ENCODE measurements at places on chromosomes 7 and 10.

DNA sequence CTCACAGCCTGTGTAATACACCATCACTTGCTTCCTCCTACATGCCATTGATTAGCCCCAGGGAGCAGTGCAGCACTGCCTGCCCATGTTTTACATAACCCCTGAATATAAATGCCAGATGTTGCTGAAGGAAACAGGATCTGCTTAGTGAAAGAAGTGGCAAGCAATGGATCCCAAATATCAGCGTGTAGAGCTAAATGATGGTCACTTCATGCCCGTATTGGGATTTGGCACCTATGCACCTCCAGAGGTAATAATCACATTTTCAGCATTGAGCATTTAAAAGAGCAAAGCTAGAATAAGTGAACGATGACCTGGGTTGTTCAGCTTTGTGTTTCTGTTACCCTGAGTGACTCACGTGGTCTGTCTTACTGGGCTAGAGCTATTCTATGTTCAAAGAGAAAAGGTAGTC, at the start of gene AKR1C4:
AKR1C4 (plus strand) TSS at position 136 of the 412 bp plus-strand sequence; CDS start at position 167, 31 bp downstream.
- no peak for DNase-seq

GRCh38 chr7:101912716-101913110, 95.3 kb downstream of the CUX1 start:
- DNase-seq: no peak

GRCh38 chr10:89206402-89207180, 526 bp downstream of the CH25H start:
- peak; percentile 59 for DNase-seq

- DNase-seq: no peak
These were observed 65.9 kb upstream of the SYPL1 start for GRCh38 chr7:106177738-106178592.

DNA sequence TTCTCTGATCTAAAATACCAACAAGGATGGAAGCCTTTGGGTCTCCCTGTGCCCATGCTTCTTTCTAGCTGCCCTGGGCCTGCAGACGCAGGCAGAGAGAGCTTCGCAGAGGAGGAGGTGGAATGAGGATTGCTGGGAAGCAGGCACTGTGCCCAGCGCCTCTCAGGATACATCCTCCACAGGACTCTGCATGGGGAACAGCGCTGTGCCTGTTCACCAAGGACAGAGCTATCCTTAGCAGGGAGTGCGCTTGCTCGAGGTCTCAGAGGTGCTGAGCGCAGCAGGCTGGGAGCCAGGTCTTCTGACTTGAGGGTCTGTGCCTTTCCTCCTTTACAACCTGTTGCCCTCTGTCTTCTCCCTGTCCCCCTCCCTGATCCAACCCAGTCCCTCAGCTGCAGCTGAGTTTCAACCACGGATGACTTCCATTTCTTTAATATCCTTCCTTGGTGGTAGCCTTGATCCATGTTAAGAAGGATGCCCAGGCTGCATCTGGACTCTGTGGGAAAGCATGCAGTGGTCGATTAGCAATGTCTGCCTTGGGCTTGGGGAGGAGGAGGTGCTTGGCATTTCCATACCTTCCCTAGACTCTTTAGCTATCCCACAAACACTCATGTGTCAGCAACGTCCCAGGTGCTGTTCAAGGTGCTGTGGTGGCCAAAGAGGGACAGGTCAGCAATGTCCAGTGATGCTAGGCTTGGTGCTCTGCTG, 219.6 kb upstream of the GPR26 start:
- no peak for DNase-seq

DNA sequence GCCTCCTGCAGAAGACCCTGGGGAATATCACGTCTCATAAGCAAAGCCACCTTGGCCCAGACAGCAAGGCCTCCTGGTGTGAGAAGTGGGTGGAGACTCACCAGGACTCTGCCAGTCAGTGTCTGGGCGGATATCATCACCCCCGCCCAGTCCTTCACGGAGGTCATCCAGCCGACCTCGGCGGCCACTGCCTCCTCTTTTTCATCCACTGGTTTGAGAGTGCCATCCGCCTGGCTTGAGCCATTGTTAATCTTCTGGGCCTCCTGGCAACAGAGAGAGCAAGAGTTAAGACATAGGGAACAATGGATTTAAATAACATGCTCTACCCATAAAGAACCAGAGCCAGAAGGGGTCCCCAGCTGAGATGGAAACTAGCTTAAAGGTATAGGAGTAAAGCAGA, 233.8 kb downstream of the KCNMA1 start:
- DNase-seq: no peak

- no peak for DNase-seq
These were observed 29.9 kb downstream of the POLL start for GRCh38 chr10:101558204-101558603.

DNA sequence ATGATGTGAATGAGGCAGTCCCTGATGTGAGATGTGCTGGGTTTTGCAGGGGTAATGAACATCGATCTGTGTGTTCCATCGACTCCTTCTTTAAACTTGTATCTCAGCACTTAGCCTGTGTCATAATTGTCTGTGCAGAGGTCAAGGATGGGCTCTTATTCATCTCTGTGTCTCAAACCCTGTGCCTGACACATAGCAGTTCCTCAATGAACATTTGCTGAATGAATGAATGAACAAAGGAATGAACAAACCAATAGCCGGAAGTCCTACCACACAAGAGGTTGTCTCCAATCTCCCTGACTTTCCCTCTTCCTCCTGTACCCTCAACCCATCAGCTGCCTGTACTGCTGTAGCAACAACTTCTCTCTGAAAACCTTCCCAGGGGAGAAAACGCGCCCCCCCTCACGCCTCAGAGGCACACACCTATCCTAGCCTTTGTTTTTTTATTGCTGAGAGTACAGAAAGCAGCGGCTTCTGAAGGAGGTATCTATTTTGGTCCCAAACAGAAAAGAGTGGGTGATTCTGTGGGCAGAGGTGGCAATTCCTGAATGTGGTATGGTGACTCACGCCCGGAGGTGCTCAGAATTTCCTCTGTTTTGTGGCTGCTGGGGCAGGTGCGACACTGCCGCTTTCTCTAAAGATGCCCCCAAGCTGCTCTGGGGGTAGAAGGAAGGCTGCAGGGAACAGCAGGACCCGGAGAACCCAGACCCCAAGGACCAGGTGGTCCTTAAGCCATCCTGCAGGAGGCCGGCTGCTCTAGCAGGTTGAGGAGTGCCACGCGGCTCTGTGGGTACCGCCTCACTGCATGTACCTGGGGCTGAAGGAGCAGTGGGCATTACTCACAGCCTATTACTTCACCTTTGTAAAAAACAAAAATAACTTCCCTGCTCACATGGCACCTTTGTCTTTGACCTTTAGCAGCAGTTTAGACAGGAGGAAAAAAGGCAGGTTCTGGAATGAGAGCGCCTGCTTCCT, 9.6 kb downstream of the IL2RA start:
- DNase-seq: no peak

DNA sequence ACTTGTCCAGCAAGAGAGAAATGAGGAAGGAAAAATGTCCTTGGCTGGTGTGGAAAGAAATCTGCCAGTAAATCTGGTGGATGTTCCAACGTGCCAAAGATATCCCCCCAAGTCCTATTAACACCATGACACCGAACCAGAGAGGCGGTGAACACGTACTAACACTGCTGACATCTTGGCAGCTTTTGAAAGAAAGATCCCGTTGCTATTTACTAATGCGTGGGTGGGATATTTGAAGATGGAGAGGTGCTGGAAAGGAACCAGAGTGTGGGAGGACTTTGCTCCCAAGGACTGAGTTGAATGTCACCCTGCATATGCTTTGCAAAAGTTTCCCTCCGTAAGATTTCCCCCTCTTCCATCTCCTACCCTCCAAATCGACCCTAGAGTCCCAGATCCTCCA, 7.9 kb downstream of the CCDC3 start:
- no peak for DNase-seq

- DNase-seq: no peak
These were observed 95.9 kb upstream of the AUTS2 start for GRCh38 chr7:69502358-69502757.

DNA sequence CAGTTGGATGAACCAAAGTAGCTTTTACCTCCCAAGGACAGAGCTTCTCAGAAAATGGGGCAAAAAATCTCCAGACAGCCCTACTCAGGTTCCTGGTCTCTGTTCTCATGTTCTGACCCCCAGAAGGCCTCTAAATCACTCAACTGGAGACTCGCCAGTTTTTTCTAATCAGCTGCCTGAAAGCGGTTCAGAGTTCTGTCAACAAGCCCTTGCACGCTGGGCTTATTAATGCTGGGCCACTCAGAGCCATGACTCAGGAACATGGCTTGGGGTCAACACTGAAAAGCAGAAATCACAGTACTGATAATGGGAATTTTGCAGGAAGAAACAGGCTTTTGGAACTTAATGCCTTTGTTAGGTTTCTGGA, 15.3 kb downstream of the ECHDC3 start:
- DNase-seq: peak; percentile 95

DNA sequence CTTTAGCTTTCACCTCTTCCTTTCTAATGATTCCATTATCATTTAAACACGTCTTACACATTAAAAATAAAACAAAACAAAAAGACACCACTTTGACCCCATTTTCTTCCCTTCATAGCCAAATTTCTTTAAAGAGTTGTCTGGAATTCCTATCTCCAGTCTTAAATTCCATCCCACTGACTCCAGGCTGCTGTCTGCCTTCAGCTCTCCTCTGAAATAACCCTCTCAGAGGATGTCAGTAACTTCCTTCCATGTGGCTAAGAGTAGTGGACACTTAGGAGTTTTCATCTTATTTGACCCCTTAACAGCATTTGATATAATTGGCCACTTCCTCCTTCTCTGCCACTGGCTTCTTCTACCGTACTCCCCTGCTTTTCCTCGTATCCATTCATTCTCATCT, 69.6 kb upstream of the MKX start:
- DNase-seq: no peak

- peak; percentile 83 for DNase-seq
These were observed 21.8 kb downstream of the ARHGAP19 start for GRCh38 chr10:97270523-97271154.

DNA sequence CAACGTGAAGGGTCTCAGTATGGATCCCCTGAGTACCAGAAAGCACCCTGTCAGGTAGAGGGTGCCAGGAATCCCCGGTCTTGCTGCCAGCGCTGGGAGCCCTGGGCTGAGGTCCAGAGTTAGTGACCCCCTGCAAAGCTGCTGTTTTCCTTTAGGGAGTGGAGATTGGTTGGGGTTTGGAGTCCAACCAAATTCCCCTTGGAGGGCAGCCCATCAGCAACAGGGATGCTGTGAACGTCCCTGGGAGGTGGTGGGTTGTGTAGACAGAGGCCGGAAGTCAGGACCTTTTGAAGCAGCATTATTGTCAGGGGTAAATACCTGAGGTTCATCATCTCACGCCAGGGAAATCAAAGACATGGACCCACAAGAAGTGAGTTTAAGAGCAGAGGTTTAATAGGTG, 104.2 kb downstream of the COL26A1 start:
- DNase-seq: peak; percentile 37

GRCh38 chr7:32502728-32503127, 7.4 kb downstream of the AVL9 start:
- DNase-seq: no peak

DNA sequence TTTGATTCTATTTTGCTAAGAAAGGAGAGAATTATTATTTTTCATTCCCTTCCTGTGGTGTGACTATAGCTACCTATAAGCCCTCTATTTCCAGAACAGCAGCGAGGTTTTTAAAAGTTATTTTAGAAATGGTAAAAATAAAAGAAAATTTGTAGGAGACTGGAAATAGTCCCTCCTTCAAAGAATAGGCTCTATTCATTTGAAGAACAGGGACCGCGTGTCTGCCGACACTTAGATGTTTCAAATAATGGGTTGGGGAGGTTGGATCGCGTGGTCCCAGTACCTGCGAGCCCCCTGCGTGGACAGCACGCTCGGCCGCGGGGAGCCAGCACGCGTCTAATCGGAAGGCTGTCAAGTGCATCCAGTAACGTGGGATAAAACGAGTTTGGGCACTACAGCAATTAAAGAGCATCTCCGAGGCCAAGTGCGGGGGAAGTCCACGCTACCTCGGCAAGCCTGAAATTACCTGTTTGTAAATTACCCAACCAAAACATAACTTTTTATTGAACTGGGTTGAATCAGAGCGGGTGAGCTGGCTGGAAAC, 1.0 kb downstream of the CACNA2D1 start:
- peak; percentile 39 for DNase-seq

DNA sequence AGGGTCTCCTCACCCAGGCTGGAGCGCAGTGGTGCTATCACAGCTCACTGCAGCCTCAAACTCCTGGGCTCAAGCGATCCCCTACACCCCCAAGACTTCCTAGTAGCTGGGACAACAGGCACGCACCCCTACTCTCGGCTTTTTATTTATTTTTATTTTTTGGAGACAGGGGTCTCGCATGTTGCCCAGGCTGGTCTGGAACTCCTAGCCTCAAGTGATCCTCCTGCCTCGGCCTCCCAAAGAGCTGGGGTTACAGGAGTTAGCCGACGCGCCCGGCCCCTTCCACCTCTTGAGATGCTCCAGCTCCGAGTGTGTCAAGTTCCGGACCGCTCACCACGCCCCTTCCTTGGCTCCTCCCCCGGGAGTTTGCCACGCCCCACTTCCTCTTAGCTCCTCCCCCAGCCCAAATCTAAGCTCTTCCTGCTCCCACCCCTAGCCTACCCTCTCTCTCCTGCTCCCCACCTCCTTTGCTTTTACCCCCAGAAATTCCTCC, 6.3 kb downstream of the NAT16 start:
- peak; percentile 51 for DNase-seq

DNA sequence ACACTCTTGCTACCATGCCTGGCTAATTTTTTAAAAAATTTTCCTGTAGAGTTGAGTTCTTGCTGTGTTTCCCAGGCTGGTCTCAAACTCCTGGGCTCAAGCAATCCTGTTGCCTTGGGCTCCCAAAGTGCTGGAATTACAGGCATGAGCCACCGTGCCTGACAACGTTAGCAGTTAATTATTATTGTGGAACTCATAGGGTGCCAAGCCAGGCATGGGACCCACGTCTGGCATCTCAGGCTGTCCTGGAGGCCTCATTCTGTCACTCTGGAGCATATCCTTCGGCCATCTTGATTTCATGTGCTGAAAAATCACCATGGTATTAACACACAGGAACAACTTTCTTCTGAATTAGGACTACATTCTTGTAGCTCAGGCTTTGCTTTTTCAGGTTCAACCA, 21.5 kb downstream of the STOX1 start:
- no peak for DNase-seq

DNA sequence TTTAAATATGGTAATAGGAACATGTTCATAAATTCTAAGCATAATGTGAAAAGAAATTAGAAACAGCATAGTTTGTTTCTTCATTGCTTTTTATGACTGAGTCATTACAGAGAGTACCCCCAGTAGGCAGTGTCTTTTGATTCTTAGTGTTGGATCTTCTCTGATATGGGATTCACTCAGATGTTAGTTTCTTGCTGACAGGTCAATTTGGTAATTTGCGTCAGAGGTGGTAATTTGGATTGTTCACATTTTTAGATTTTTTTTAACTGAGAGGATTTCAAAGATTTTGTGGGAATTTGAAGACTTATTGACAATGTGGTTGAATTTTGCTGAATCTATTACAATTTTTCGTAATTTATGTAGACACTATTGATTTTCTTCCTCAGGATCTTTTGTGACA, 2.1 kb downstream of the HSPA14 start:
- DNase-seq: no peak

DNA sequence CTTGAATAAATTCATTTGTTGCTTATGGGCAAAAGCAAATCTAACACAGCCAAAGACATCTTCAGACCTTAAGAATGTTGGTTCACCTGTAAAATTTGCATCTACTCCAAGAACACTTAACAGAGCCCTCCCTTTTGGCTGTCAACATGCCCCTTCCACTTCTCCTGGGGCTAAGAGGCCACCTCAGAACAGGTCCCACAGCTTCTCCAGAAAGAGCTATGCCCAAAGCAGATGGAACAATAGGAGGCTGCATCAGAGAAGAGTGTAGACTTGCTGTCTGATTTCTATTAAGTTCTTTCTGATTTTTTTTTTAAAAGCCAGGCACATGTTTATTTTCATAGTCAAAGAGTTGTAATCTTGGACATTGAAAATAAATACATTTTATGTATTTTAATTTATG, 26.1 kb upstream of the TRIL start:
- no peak for DNase-seq
